ENCODE measurements at places on chromosomes 4 and X. TPM values are rescaled to one million over a fixed set of nuclear protein-coding genes. Genes with fewer than 3 reads are reported as not detected.

The NDNF gene
- total RNA-seq, result 2.1 TPM

The PLXNB3 gene
- 1.5 TPM for total RNA-seq

The MAN2B2 gene
- total RNA-seq, result 6.6 TPM

The QRFPR gene
- total RNA-seq, result not detected

The GLOD5 gene
- not detected for total RNA-seq

The SCML2 gene
- total RNA-seq, result 1.6 TPM

The FAM184B gene
- 2.6 TPM for total RNA-seq

Measured in psoas muscle (tissue), 8 donors.